Stimulated activated CD8-positive, alpha-beta memory T cell treated with anti-CD3 and anti-CD28 coated beads, Interleukin-7, amount 100 ng/mL, for 4 hours (primary cell): ENCODE measurements at places on chromosomes 11 and 22.
A peak's percentile ranks its signal among the peaks of the same experiment; 100 is the strongest.

DNA sequence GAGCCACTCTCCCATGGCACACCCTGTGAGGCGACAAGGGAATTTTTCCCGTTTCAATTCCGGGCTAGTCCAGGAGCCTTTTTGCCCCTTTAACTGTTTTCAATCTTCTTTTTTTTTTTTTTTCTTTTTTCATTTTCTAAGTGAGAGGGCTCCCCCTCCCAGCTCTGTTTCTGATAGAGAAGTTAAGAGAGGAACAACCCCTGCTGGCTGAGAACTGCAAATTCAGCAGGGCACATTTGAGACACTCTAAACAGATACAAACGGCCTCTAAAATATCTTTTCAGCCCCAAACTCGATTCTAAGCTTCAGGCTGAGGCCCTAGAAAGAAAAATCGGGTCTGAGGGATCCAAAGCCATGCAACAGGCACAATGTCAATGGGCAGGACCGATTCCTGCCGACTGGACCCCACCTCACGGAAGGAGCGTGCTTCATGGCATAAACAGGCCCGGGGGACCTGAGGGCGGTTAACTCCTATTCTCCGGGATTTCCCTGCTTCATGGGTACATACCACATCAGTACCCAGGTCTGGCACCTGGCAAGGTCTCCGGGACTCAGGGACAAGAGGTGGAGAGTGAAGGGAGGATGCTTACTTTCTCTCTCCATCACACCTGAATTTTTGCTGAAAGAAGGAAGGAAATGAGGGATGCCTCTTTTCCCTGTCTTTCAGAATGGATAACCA is 627.5 kb downstream of the BUD13 start:
- no peak for DNase-seq

GRCh38 chr11:47564933-47565339 is 463 bp upstream of the PTPMT1 start:
- no peak for DNase-seq

GRCh38 chr11:122085712-122086111 is 30.3 kb downstream of the BLID start:
- DNase-seq = no peak

- DNase-seq = no peak
These were observed 101.8 kb upstream of the TIMP3 start for GRCh38 chr22:32699686-32700085.

- no peak for DNase-seq
These were observed 904 bp downstream of the C2CD3 start for GRCh38 chr11:74169738-74170458.

DNA sequence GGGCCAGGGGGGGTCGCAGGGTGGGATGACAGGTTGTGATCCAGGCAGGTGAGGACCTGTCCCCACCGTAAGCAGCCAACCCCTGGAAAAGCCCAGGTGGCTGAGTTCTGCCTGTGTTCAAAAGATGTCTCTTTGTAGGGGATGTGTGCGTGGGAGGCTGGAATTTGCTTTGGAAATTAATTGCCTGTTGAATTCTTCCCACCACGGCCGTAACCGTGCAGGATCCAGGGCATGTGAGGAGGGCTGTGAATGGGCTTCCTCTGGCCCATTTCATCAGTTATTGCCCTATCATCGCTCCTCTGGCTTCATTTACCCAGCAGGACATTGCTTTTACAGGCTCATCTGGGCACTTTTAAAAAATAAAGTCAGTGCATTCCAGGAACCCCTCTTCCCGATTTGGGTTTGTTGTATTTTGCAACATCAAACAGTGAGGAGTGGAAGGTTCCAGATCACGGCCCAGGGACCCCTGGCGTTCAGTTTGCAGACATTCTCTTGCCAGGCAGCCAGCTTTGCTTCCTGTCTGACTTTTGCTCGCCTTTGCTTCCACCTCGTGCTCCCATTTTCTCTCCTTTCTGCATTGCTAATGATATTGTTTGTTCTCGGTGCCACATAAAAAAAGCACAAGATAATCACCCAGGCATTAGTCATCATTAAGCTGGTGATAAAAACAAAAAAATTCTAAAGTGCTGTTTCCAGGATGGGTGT is 1306.6 kb downstream of the BRD1 start:
- no peak for DNase-seq

- DNase-seq = no peak
These were observed 43.8 kb downstream of the TRMU start for GRCh38 chr22:46379066-46379930.

DNA sequence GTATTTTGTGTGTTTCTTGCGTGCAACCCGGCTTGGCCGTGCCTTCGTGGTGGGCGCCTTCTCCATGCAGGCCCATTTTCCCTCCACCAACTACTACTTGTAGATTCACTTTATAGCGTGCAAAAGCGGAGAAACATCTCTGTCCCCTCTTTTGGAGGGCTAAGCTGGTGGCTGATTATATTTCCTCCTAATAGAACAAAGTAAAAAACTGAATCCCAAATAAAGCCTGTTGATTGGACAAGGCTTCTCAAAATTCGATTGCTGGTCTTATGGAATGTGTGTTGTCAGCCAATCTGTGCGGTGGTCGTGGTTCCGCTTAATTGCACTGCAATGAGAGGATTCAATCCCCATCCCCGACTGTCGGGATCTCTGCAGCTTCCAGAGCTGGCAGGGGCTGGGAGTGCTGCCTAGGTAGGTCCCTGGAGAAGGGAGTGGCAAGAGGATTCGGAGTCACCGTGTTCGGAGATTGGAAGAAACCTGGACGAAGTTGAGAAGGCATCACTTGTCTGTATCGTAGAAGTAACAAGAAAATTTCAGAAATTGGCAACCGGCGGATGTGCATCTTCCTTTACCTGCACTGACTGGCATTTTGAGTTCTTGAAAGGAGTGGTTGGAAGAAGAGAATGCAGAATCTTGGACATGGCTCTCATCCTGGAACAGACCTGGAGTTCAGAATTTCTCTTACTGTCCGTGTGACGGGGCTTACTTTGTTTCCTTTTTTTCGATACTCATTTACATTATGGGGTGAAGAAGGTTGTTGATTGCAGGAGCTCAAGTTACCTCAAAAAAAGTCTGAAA is 1.1 kb downstream of the HMGXB4 start:
- DNase-seq = no peak

- no peak for DNase-seq
These were observed 877.6 kb upstream of the CHORDC1 start for GRCh38 chr11:91100427-91100826.

DNA sequence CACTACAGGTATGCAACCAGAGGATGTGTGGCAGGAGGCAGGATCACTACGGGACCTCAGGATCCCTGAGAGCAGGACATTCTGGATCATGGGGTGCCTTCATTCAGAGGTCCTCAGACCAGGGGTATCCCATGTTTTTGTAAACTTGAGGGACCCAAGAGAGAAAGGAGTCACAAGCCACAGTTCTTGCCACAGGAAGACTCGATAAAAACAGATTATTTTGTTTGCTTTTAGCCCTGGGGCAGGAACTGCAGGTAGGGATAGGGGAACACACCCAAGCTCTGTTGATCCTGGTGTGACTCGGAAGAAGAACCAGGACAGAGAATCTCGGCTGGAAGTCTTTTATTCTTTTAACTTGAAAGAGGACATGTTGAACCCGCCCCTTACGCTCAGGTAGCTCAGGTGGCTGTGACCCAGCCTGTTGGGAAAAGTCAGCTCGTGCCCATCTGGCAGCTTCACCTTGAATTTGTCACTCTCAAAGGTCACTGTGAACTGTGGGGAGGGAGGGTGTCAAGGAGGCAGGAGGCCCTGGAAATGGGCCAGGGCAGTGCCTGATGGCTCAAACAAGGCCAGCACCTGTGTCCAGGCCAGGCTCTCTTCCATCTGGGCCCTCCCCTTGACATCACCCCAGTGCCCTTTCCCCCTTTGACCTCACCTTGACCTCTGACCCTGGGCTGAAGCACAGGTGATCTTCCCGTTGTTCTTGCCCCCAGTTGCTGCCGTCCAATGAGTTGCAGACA is 9.8 kb downstream of the LGALS2 start:
- no peak for DNase-seq

- no peak for DNase-seq
These were observed 26.7 kb downstream of the TMEM184B start for GRCh38 chr22:38246046-38246658.

DNA sequence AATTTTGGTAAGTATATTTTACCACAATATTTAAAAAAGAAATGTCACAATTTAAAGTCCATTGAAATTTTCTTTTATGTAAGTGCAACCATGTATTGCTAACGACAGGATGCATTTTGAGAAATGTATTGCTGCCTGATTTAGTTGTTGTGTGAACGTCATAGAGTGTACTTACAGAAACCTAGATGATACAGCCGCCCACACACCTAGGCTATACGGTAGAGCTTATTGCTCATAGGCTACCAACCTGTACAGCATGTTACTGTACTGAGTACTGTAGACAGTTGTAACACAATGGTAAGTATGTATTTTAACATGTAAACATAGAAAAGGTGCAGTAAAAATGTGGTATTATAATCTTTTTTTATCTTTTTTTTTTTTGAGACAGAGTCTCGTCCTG is 48.1 kb downstream of the CBL start:
- DNase-seq = peak; percentile 20

GRCh38 chr11:71525938-71526495 is 1.1 kb upstream of the KRTAP5-7 start:
- no peak for DNase-seq
